Posterior cingulate gyrus (tissue), 11 donors: ENCODE measurements at places on chromosomes 2 and 18.

GRCh38 chr18:21054252-21054821 lies 57.3 kb downstream of the ROCK1 start:
- DNase-seq, result no peak

DNA sequence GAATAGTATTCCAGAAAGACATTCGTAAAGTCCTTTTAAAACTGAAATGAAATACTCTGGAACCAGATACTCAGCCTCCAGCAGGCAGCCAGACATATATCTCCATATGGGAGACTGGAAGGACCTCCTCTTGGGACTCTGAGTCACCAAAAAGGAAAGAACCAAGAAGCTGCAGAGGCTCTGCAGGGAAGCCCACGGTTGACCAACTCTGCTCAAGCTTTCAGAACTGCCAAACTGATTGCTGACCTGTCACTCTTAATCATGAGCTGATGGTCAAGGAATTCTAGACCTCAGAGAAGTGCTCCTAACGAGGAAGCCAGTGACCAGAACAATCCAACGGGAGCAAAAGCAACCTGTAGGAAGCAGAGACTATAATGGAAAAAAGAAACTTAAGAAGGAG lies 434.7 kb downstream of the EIPR1 start:
- no peak for DNase-seq

DNA sequence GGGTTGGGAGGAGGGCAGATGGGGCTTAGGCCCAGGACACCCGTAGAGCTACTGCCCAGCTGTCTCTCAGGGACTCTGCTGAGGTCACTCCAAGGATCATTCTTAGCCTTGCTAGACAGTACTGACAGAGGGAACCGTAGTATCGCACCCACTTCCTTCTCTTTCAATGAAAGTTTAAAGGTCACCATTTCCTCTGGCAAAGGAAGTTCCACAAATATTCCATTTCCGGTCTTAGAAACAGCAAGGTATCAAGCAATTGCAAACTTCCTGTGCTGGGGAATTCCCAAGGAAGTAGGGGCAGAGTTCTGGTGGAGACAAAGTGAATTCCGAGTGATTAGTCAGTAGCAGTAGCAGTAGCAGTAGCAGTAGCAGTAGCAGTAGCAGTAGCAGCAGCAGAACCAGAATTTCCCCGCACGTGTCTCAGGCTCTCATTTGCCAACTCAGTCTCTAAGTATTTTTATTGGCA lies 24.7 kb downstream of the IL1B start:
- DNase-seq, result no peak

- no peak for DNase-seq
These were observed 155.2 kb downstream of the TMEM18 start for GRCh38 chr2:521853-522530.

GRCh38 chr2:133508546-133509165 lies 59.6 kb downstream of the NCKAP5 start:
- DNase-seq, result no peak

DNA sequence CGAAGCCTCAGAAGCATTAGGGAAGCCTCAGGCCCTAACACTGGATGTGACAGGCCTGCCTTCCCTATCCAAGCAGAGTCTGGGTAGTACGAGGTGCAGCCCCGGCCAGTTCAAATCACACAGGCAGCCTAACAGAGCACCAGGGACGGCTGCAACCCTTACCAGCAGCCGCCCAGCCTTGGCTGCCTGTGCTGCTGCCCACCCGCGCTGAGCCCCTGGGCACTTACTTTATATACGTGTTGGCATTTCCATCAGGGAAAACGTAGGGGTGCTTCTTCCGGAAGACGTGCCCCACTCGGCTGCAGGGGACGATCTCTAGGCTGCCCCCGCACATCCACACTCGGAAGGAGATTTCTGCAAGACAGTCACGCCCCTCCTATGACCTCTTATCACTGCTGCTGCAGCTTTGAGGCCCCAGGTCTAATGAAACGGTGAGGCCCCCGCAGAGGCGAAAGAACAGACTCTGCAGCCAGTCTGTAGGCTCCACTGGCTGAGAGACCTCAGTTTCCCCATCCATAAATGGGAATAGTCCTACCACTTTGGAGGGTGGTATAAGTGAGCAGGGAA lies 124.7 kb upstream of the CAPN13 start:
- DNase-seq, result no peak

DNA sequence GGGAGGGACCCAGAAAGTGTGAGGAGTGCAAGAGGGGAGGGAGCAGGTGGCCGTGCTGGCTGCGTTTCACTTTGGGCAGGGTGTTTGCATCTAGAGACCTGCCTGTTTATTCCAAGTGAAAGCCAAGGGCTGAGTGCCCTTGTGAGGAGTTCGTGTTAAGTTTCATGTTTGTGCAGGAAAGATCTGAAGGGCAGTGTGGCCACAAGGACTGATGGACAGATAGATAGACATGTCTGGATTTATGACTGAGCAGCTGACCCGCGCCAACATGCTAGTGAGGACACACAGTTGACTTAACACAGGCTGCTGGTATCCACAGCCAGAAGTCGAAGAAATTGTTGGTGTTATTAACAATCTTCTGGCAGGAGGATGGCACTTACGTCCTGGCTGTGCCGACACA lies 387.6 kb upstream of the TNP1 start:
- no peak for DNase-seq

DNA sequence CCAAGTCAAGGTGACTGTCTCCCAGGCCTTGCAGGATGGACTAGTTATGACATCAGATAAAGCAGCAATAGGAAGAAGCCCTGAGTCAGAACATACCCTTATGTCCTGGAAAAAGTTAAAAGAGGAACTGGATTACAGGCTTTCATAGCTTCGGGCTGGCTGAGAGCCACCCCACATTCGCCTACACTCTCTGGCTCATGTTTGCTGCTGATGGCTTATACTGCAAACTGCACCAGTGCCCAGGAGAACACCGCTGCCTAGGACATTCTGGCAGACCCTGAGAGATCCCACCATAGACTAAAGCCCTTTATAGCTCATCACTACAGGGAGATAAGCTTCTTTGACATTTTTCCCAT lies 20.3 kb downstream of the SLC8A1 start:
- peak; percentile 82 for DNase-seq

DNA sequence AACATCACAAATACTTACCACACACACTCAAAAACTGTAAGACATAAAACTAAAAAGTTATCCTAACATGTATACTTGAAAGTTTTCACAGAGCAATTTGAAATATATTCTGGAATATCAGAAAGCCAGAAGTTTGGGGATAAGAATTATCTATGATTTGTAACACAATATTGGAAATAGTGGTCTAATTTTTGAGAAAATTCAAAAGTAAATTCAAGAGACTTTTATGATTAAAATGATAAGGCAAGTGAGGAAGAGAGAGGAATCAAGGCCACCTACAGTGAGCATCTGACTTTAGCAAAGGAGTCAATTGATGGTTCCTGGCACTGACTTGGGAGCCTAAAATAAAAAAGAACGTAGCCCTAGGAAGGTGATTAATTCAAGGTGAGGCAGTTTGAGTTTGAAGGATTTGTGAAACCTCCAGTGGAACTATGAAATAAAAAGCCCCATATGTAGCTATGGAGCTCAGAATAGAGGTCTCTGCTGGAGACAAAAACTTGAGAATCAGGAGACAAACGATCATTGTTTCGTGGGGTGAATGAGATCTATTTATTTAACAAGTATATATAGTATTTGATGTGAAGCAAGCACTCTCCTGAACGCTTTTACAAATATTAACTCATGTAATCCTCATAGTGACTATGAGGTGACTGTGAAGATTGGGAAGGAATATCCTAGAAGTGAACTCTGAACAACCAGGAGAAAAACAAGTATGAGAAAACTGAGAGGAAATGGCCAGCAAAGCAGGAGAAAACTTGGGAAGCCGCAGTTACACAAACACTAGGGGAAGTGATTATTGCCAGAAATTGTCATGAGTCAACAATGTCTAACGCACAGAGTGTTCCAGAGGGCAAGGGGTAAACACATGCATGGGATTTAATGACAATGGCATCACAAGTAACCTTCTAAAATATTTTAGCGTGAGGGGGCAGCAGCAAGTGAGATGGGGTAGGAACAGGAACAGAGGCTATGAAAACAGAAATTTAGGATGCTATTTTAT lies 12.8 kb downstream of the TFPI start:
- DNase-seq, result no peak

GRCh38 chr2:97722227-97722626 lies 8.9 kb downstream of the ZAP70 start:
- DNase-seq, result no peak

- DNase-seq, result no peak
These were observed 593.9 kb upstream of the ZNF804A start for GRCh38 chr2:184004289-184004947.

- no peak for DNase-seq
These were observed 4.4 kb downstream of the BCS1L start for GRCh38 chr2:218663901-218664300.

DNA sequence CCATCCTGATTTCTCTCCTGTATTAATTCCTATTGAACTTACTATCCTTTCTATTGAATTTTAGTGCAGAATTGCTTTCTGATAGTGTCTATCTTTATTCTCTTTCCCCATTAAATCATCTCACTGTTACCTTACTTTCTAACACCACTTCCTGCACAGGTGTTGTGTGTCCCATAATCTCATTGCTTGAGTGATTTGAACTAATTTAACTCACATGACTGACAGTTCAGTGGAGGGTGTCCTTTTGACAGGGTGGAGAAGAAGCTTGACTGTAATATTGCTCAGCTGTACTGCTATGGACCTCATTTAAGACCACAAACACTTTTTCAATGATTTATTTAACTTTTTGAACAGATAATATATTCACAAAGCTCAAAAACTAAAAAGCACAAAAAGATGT lies 211.8 kb downstream of the NRXN1 start:
- DNase-seq, result no peak

- no peak for DNase-seq
These were observed 46.5 kb upstream of the SESTD1 start for GRCh38 chr2:179311101-179311500.

DNA sequence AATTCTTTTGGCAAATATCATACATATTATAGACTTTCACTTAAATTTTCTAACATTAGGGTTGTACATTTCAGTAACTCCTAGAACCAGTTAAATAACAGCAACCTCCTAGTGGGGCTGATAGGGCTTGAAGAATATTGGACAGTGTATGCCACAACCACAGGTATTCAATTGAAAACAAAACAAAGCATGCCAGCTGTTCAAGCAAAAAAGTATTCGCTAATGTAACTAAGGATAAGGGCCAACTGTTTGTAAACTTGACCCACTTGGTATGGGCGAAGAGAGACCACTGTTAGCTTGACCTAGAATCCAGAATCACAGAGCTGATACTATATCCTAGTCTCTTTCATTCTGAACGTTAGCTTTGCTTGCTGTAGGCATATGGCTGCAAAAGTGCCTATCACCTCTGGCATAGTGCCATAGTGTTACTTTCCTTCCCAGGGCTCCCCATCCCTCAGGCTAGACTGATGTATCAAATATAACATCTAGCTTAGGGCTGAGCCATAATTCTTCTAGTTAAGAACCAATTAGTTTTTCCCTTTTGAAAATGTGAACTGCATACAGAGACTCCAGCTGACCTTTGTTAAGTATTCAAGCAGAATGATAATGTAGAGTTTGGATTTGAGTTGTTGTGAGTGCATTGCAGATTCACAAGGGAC lies 458.8 kb upstream of the NRXN1 start:
- DNase-seq, result no peak

DNA sequence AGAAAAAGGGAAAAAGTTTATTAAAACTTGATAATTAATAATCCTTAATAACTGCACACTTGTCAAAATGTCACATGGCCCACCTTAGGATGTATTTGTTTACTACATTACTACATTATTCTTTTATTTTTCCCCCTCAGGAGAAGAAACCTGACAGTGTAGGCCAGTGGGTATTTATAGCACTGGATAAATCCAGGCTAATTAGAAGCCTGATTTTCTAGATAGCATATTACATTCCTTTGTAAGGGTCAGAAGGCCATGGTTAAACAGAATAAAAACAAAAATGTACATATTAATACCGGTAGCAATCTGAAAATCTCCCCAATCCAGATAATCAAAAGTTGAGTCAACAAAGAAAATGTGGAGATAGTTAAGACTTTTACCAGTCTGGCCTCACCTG lies 21.5 kb upstream of the KIDINS220 start:
- no peak for DNase-seq
